ENCODE measurements at places on chromosomes 13 and 19. TPM values are rescaled to one million over a fixed set of nuclear protein-coding genes. Genes with fewer than 3 reads are reported as not detected.

IGFL1 gene
- not detected for polyA plus RNA-seq

KLK12 gene
- not detected for polyA plus RNA-seq

CLDND2 gene
- polyA plus RNA-seq, result 0.48 TPM

RAP2A gene
- polyA plus RNA-seq, result 13.3 TPM

ZNF497 gene
- polyA plus RNA-seq, result 1.3 TPM

RB1 gene
- 5.7 TPM for polyA plus RNA-seq

ZNF575 gene
- polyA plus RNA-seq, result 0.95 TPM

Measured in adipose tissue (tissue), 3 donors.